Heart right ventricle (tissue), 16 donors: ENCODE measurements at places on chromosomes 13 and 19. TPM values are rescaled to one million over a fixed set of nuclear protein-coding genes. Genes with fewer than 3 reads are reported as not detected.

DNA sequence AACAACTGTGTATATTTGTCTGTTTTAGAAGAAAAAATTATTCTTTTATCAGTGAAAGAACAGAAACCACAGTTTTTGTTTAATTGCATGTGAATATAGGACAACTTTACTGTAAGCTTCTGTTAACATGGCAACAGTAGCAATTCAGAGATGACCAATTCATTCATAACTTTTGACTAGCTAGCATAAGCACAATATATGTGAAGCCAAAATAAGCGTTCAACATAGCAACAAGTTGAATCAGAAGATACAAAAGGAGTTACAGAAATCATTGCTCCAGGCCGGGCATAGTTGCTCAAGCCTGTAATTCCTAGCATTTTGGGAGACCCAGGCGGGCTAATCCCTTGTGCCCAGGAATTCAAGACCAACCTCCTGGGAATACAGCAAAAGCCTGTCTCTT, 197.1 kb upstream of the GPC6 start:
- no peak for DNase-seq

DNA sequence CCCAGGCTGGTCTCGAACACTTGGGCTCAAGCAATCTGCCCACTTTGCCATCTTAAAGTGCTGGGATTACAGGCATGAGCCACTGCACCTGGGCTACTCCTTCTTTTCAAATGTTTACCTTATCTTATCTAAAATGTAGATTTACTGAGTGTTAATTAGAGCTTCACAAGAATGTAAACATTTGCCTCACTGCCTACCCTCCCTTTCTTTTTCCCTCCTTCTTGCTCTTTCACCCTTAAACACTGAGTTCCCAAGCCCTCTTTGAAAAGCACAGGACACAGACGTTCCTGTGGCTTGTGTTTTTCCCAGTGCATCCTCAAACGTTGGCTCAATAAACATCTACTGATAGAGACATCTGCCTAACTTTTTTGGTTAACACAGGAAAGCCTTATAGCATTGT, 32.7 kb upstream of the CYSLTR2 start:
- DNase-seq = no peak

DNA sequence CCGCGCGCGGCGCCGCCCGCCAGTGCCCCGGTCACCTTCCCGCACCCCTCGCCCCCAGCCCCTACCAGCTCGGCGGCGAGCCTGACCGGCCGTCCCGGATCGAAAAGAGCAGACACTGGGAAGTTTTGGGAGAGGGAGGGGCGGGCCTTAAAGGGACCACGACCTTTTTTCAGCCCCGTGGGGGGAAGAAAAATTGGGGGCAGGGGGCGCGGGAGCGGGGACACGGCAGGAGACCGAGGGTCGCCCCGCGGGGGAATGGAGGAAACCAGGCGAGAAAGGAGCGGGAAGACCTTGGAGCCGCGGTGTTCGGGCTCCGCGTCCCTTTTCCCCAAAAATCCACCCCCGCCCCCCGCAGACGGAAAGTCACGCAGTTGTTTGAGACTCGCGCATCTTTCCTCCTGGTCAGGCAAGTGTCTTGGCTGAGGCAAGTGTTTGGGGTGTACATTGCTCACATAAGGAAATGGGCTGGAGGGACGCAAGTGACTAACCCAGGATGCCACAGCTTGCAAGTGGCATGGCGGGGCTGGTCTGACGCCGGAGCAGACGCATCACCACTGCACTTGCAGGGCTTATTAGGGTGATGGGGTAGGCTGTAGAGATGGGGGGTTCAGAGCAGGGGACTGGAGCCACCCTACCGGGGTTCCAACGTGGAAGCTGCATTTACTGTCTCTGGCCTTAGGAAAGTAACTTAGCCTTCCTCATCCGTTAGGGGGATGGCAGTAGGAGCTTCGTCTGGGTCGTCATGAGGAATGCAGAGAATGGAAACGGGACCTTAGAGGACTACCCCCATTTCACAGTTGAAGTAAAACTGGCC, 2.7 kb upstream of the HNRNPL start:
- no peak for DNase-seq

DNA sequence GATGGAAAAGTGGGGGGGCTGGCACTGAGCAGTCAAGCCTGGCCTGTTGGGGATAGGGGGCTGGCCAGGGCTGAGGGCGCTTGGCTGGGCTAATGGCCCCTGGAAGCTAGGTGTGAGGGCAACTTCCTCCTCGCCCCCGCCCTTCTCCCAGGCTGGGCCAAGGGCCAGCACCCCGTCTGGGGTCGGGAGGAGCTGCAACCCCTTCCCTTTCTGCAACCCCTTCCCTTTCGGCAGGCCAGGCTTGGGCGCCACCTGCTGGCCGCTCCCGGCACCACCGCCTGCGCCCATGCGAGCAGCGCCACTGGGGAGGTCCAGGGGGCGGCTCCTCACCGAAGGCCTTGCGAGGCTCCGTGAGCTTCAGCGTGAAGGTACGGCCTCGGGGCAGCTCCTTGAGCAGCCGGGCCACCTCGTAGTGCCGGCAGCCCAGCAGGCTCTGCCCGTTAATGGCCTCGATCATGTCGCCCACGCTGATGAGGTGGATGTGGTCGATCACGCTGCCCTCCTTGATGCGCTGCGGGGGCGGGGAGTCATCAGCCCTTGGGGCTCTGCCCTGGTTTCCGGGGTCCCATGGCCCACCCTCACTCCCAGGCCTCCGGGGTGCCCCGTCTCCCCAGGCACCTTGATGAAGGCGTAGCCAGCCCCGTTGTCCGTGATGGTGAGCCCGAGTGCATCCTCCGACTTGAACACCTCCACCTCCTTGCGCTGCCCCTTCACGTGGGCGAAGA, 5.0 kb upstream of the PTGER1 start:
- DNase-seq = no peak

DNA sequence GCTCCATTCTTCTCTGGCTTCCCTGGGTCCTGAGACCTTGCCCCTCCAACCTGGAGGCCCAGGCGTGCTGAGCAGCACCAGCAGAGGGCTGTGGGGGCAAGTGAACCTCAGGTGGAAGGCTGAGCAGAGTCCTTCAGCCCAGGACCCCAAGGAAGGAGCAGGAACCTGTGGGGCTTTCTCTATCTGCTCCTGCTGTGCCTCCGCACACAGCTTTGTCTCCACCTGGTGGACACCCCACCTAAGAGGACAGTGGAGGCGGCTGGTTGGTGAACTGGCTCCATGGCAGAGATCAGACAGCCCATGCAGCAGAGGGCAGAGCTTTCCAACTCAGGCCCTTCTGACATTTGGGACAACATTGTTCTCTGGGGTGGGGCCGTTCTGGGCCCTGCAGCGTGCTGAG, 19.7 kb downstream of the ZFR2 start:
- DNase-seq = no peak

DNA sequence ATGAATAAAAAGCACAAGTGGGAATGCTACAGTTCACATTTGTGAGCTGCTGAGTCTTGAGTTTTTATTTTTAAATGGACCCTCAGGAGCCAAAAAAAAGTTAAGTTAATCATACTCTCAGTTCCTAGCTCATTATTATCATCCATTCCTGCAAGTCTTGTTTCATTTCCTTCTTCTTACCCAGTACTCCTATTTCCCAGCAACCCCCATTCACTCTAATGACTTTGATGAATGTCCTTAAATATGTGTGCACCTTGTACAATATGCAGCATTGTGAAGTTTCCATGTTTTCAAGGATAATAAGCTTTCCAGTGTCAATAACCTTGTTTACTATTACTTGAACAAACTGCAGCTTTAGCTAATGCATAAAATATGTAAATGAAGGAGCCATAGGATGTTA, 366.2 kb downstream of the DCT start:
- DNase-seq = no peak

TMTC4 gene
- 6.9 TPM for total RNA-seq

SLC17A7 gene
- 0.17 TPM for total RNA-seq
